Stimulated activated CD8-positive, alpha-beta memory T cell treated with anti-CD3 and anti-CD28 coated beads, Interleukin-4, amount 100 ng/mL, for 4 hours (primary cell): ENCODE measurements at places on chromosomes 5 and 9.

- no peak for DNase-seq
These were observed 72.9 kb downstream of the SFXN1 start for GRCh38 chr5:175551266-175551665.

DNA sequence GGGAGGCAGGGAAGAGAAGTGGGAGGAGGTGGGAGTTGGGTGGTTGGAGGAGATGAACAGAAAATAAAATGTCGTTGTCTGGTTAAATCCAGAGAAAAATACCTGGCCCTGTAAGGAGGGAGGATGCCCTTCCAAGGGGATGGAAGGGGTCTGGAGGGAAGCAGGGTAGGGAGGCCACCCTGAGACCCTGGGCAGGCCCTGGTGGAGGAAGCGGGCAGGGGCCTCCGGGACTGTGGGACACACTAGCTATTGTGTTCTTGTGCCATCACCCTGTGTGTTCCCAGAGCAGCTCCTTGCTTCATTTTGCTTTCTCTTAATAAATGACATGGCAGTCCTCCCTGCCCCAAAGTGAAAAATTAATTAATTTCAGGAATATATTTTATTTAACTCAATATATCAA is 11.8 kb upstream of the CD180 start:
- no peak for DNase-seq

GRCh38 chr5:120504057-120504456 is 40.0 kb downstream of the PRR16 start:
- DNase-seq, result no peak

GRCh38 chr5:103473725-103474124 is 88.9 kb downstream of the NUDT12 start:
- DNase-seq, result no peak

GRCh38 chr9:118533101-118533500 is 828.9 kb downstream of the TLR4 start:
- DNase-seq, result no peak

DNA sequence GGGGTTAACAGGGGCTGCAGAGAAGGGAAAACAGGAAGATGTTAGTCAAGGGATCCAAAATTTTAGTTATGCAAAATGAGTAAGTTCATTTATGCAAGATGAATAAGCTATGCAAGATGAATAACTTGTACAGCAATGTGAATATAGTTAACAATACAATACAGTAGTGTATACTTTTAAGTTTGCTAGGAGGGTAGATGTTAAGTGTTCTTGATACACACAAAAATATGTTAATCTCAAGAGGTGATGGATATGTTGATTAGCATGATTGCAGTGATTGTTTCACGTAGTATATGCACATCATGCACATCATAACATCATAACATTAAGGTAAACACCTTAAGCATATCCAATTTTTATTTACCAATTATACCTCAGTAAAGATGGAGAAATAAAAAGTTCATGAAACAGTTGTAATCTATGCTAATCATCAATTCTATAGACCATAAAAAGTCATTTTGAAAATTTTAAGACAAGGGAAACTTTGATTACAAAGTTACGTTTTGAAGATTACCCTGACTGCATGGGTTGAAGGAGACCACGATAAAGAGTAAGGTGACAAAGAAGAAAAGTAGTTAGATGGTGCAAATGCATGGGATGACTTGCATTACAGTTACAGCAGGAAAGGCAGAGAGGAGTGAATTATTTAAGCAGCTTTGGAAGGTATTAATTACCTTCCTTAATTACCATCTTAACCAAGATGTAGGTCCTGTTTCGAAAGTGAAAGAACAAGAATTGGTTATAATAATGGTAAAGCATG is 31.4 kb downstream of the FAM174A start:
- no peak for DNase-seq
